ENCODE measurements at places on chromosomes 6 and 20. TPM values are rescaled to one million over a fixed set of nuclear protein-coding genes. Genes with fewer than 3 reads are reported as not detected.
A peak's percentile ranks its signal among the peaks of the same experiment; 100 is the strongest.

The RIPPLY2 gene
- not detected for total RNA-seq

The IL17F gene
- not detected for total RNA-seq

The BTN2A1 gene
- total RNA-seq: 13.8 TPM

The BEND6 gene
- total RNA-seq: 0.27 TPM

The RCAN2 gene
- total RNA-seq: 2.2 TPM

The ARMC12 gene
- total RNA-seq: 0.62 TPM

The MEA1 gene
- total RNA-seq: 59.6 TPM

The PRR18 gene
- total RNA-seq: 0.22 TPM

The TNFRSF21 gene
- 10.2 TPM for total RNA-seq

The PLCB1 gene
- total RNA-seq: 10.4 TPM

The SIGLEC1 gene
- 2.1 TPM for total RNA-seq

The SLC17A2 gene
- total RNA-seq: not detected

The KHDC1 gene
- 2.3 TPM for total RNA-seq

The FOXA2 gene
- total RNA-seq: not detected

The ID4 gene
- total RNA-seq: 4.6 TPM

DNA sequence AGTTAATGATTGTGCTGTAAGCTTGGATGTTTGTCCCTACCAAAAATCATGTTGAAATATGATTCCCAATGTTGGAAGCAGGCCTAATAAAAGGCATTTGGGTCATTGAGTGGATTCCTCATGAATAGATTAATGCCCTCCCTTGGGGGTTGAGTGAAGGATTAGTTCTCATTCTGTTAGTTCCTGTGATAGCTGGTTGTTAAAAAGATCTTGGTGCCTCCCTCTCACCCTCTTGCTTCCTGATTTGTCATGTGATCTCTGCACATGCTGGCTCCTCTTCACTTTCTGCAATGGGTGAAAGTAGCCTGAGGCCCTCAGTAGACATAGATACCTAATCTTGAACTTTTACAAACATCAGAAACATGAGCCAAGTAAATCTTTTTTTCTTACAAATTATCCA lies 115.6 kb upstream of the HCRTR2 start:
- no peak for DNase-seq

- no peak for DNase-seq
Measured at GRCh38 chr6:45895569-45895968, 120.1 kb downstream of the CLIC5 start.

GRCh38 chr6:73579389-73579788 lies 58.6 kb upstream of the EEF1A1 start:
- DNase-seq: peak; percentile 24

- peak; percentile 51 for DNase-seq
Measured at GRCh38 chr20:50982363-50982762, 23.7 kb downstream of the MOCS3 start.

- DNase-seq: no peak
Measured at GRCh38 chr6:165848086-165848426, 185.0 kb upstream of the PDE10A start.

DNA sequence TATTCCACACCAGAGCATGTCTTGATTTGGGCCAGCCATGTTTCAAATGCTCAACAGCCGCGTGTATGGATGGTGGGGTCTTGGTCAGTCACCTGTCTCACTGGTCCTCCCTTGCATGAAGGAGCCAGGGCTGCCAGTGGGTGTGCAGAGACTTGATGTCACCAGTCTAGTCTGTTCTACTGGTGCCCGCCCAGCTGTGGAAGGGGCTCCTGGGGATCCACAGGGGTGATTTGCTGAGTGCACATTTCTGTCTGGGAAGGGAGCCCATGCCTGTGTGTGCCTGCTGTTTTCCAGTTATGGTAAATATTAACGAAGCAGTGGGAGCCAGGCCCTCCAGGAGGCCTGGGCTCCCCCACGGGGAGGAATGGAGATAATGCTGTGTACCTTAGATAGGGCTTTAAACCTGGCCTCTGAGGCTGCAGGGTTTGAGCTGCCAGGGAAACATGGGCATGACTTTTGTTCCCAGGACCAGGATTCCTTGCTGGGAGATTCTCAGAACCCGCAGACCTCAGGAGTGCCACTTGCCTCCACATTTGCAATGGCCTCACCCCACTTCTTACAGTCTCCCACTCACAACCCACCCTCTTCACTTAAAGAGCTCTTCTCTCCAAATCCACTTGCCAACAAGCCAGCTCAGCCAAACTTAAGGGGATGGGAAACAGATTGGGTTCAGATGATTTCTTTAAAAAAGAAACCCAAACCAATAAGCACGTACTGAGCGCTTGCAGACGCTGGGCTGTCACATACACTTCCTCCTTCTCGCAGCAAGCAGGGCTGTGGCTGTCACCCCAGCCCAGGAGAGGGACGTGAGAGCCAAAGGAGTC lies 54.1 kb downstream of the VEGFA start:
- DNase-seq: peak; percentile 37

DNA sequence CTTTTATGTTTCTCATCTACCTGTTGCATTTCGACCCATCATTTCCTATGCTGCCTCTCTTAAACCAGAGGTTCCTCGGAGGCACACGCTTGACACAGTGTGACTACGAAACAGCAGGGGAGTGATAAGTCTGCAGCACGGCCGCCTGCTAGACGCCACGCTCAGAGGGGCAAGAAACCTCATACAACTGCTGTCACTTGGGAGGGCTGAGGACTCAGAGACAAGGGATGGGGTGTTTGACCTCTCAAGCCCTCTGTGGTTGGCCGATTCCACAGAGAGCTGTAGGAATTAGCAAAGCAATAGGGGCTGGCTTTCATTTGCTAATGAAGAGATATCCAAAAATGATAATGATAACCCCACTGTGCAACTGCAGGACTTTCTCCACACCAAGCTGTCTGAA lies 372.5 kb downstream of the ZFAND3 start:
- no peak for DNase-seq

DNA sequence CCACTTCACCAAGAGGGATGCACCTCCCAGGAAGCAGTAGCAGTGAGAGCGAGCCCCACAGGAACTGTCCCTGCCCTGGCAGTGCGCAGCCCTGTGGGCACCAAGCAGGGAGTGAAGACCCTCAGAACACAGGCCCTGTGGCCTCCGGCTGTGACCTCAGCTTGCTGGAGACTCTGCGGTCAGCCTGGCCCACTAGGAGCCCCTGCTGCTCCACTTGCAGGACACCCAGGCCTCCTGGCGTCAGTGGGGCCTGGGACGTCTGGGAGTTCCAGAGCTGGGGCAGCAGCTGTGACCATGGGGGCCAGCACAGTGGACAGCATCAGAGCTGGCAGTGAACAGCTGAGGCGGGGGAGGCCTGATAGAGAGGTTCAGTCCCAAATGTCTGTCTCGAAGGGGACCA lies 28.3 kb downstream of the PXDC1 start:
- DNase-seq: no peak

DNA sequence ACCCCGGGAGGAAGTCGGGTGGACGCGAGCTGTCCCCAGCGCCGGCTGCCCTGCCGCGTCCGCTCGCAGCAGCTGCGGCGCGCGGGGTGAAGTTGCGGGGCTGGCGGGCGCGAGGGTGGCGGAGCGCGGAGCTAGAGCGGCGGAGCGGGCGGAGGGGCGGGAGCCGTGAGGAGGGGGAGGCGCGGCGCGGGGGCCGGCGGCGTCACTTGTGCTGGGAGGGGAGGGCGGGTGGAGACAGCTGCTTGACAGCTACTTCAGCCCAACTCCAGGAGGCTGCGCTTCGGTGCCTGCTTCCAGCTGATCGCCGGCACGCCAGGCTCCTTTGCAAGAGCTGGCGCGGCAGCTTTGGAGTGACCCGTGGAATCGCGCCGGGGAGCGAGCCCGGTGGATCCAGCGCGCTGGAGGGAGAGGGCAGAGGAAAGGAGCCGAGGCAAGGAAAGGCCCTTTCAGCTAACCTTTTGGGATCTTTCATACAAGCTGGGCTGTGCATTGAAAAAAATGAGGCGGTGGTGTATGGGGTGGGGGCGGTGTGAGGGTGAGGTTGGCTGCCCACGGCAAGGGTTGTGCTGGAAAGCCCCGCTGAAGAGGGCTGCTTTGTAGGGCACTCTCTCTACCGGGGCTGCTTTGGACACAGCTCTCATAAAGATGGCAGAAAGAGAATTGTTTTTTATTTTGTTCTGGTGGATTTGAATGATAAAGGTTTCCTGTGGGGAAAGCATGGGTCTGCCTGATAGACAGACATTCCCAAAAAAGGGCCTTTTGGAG lies 24.6 kb downstream of the RIPOR2 start:
- DNase-seq: peak; percentile 91

GRCh38 chr6:51901766-51902764 lies 185.3 kb downstream of the PKHD1 start:
- no peak for DNase-seq

DNA sequence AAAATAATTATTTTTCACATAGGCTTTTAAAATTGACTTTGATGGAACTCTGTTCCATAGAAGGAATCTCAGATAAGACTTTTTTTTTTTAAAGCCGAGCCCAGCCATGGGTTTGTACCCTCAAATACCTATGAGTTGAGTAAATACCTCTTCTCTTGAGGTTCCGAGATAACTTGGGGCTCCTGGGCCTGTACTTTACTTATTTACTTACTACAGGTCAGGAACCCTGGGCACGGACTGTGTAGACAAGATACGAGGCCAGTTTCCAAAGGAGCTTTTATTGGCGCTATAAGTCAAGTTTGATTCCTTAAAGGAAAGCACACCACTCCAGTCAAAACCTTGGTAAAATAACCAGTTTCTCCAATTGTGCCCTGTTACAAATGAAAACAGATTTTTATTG lies 7.5 kb downstream of the AFG1L start:
- DNase-seq: no peak

DNA sequence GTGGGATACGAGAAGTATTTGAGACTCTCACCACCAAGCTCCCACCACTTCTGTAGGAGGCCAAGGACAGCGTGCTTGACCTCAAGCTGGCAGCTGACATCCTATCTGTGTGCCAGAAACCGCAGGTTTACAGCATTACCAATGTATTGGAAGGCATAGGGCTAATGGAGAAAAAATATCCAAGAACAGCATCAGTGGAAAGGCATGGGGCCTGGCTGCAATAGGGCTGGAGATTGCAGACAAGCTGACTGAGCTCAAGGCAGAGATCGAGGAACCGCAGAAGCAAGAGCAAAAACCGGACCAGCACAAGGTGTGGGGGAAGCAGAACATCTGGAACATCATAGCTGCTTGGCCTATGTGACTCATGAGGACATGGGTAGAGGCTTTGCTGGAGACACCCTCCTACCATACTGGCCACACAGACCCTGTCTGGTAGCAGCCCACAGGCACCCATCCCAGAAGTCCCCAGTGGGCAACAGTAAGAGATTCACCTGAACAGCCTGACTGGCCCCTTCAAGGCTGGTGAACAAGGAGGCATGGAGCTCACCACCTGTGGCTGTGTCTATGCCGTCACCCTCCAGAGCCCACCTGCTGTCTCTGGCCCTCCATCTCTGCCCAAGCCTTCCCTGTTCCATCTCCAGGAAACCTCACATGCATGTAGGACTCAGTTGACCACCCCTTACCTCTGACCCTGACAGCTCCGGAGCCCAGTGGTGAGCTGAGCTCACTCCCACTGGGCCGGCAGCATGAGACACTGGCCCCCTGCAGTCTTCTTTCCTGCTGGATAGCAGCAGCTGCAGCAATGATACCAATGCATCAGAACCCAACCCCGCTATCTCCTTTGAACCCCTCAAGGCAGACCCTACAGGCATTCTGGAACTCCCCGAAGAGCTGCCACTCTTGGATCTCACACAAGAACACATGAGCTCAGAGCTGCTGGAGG lies 171.1 kb downstream of the KIF6 start:
- peak; percentile 55 for DNase-seq

- no peak for DNase-seq
Measured at GRCh38 chr6:72081871-72082270, 195.5 kb downstream of the RIMS1 start.

- DNase-seq: no peak
Measured at GRCh38 chr6:93524671-93525451, 105.5 kb upstream of the EPHA7 start.

DNA sequence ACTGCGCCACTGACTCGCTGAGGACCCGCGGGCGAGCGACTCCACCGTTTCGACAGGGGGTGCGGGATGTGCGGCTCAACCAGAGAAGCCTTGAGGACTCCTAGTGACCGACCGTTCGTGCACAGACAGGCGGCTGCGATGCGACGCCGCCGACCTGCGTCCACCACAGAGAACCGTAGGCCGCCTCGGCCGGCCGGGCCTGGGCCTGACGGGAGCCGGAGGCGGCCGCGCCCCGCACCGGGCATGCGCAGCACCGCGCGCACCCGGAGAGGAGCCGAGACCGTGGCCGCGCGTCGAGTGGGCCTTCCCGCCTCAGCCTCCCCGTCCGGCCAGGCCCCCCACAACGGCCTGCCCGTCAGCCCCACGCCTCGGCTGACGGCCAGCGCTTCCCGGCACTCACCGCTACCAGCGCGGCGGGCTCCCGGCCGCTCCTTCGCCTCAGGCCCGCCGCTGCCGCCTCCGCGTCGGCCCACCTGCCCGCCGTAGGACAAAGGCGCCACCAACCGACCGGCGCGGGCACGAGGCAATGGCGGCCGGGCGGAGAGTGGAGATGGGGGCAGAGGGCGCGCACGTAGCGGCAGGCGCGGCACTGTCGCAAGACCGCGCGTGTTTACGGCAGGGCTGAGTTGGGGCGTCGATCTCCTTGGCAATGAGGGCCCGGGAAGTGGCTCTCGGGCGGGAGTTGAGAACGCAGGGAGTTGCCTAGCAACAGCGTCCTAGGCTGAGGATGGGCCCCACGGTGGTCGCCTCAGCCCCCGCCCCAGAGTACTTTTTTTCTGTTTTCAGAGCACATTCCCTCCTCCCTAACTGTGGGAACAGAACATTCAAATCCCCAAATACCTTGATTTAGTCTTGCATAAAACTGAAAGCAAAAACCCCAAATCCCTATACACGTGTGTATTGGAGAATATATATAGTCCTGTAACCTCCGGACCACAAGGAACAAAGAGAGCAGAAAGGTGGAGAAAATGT lies at the start of gene NCOA5:
Gene NCOA5 (minus strand): TSS at position 546 of the 972 bp plus-strand sequence. CDS start 10,538 bp downstream, outside the sequence.
- peak; percentile 98 for DNase-seq

GRCh38 chr6:2630359-2630758 lies 120.4 kb downstream of the MYLK4 start:
- no peak for DNase-seq

DNA sequence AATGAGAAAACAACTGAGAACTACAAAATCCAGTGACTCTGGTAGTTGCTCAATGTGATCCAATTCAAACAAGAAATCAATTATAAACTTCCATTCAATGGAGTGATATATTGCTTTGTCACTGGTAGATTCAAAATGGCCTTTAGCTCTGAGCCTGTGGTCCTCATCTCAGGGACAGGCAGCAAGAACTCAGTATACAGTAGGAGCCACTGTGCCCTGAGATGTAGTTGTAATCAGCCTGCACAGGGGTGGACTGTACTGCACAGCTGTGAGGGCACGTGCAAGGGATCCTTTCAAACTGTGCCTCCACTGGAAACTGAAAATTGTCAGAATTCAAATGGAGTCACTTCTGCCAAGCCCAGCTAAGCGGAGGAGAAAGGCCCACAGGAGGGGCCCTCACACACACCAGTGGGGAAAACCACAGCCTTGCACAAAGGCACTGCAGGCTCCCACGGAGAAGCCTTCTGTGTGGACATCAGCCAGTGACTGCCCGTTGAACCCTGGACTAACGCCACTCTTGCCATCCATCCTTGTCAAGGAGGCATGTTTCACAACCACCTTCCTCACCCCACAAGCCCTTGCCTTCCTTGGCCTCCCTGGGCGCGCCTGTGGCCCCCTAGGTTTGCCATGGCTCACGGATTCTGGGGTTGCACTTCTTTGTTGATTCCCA lies 186.7 kb downstream of the SMOC2 start:
- no peak for DNase-seq

- DNase-seq: no peak
Measured at GRCh38 chr6:1601158-1602048, 8.3 kb upstream of the FOXC1 start.

- DNase-seq: no peak
Measured at GRCh38 chr6:120186080-120186479, 836.5 kb upstream of the MAN1A1 start.

- no peak for DNase-seq
Measured at GRCh38 chr6:135519348-135519747, 21.8 kb upstream of the AHI1 start.
